ENCODE measurements at places on chromosomes 6 and 20.
A peak's percentile ranks its signal among the peaks of the same experiment; 100 is the strongest.

DNA sequence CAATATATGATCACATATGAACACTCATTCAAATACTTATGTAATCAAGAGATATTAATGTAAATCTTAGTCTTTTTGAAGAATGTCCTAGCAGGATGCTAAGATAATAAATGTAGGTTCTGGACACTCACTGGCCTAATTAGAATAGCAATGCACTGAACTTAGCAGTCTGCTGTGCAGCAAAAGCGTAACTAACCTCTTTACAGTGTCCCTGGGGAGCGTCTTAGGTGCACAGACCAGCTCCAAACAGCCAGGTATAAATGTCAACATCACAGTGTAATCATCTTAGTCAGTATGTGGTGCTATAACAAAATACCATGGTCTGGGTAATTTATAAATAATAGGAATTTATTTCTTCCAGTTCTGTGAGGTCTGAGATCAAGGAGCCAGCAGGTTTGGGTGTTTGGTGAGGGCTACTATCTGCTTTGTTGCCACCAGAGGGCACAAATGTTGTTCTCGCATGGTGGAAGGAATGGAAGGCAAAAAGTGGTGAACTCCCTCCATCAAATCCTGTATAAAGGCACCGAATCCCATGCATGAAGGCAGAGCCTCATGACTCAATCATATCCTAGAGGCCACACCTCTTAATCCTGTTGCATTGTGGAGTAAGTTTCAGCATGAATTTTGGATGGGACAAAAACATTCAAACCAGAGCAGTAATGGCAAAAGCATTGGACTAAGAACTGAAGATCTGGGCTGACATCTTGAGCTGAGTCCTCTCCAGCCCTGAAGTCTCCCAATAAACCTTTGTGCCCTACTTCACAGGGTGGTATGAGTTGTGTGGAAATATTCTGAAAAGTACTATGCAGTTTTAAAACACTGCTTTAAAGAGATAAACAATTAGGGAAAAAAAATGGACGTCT, 41.8 kb upstream of the FOXO3 start:
- DNase-seq: peak; percentile 26

DNA sequence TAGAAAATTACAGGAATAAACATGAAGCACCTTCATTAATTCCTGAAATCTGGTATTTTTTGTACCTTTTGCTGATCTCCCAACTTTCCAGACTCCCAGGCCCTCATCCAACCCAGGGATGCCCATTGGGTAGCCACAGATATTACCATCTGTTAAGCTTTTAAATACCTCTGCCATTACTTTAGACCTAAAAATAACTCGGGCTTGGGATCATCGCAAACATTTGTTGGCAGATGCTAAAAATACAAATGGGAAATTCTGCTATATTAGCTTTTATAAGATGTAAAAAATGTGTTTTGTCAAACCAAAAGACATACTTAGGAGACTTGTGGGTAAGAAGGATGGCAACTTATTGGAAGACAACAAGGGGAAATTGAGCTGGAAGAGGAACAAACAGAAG, 376.1 kb downstream of the CENPW start:
- no peak for DNase-seq

DNA sequence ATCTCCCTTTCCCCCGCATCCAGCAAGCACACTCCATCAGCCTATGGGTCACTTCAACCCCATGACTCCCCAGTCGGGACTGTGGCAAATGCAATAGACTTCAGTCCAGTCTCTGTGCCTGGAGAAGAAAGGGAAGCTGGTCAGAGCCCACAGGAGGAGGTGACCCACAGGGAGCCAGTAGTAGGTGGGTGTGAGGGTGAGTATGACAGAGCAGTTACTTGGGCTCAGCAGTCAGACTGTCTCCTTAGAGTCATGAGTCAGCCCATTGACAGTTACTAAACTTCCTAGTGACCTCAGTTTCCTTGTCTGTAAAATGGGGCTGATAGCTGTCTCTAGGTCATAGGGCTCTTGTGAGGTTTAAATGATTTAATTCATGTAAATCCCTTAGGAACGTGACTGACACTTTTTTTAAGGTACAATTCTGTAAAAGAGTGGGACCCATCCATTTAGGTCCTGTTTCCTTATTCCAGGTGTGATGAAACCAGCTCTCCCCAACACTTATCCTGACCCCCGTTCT, 33.9 kb upstream of the HLA-C start:
- DNase-seq: no peak

DNA sequence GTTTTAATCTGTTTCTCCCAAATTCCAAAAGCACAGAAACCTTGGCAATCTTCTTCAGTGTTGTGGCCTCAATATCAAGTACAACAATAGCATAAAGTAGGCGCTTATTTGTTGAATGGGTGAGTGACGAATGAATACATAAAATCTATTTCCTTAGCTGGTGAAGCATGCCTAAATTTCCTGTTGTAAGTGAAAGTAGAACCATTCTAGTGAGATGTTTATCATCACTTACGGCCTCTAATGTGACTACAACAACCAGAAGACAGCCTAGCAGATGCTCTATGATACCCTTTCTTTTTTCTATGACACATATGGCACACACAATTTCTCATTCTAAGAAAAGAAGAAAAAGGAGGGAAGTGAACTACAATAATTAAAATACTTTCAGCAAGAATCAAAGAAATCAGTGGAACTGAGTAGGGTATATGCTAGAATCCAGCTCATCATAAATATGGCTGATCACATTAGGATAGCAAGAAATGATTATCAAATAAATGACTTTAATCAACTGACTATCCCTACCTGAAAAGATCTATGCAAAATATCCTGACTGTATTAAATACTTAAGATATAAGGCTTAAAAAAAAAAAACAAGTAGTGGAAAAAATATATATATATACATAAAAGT, 67.4 kb downstream of the BTBD9 start:
- DNase-seq: no peak

GRCh38 chr6:15518057-15518456, 144.8 kb downstream of the DTNBP1 start:
- no peak for DNase-seq

DNA sequence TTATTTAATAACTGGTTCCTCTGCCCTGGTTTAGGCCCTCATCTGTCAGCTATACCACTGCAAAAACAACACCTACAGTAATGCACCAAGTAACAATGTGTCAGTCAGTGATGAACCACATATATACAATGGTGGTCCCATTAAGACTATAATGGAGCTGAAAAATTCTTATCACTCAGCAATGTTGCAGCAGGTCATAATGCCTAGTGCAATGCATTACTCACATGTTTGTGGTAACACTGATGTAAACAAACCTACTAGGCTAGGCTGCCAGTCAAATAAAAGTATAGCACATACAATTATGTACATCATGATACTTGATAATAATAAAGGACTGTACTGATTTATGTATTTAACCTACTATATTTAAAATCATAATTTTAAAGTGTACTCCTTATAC, 31.3 kb downstream of the RARS2 start:
- DNase-seq: no peak

DNA sequence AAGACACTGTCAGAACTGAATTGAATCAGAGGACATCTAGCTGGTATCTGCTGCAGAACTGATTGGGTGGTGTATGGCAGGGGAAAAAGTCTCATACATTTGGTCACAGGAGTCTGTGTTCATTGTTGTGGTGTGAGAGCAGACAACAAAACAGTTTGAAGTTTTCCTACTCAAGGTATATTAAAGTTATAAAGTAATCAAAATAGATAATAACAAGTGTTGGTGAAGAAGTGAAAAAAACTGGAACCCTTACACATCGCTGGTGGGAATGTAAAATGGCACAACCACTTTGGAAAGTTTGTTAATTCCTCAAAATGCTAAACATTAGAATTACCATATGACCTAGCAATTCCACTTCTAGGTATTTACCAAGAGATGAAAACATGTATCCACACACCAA, 24.7 kb downstream of the SRPK1 start:
- DNase-seq: no peak

DNA sequence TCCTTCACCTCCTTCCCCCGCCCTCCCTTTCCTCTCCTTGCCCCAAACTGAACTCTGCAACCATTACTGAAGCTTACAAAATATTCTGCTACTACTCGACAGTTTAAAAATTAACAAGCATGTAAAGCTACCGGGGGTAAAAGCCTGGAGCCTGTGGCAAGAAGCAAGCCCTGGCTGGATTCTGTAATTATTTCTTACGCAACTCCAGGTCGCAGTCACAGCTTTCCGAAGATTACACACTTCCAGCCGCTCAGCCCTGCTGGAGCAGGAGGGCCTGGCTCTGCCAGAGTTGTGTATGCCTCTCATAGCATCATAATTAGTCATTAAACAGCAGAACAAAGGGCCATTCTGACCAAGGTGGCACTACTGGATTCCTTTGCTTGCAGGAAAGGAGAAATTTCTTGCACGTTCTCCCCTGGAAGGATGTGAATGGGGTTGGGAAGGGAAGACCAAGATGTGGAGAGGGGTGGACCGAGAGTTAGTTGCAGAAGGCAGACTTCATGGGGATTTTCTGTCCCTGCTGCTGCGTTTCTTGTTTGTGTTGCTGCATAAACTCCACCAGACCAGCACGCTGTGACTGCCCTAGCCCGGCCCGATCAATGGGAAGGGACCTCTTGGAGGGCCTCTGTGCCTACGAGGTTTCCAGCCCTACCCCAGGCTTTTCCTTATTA, 23.6 kb downstream of the FOXQ1 start:
- no peak for DNase-seq

- DNase-seq: no peak
Measured at GRCh38 chr20:2921506-2921905, 48.2 kb downstream of the PTPRA start.

DNA sequence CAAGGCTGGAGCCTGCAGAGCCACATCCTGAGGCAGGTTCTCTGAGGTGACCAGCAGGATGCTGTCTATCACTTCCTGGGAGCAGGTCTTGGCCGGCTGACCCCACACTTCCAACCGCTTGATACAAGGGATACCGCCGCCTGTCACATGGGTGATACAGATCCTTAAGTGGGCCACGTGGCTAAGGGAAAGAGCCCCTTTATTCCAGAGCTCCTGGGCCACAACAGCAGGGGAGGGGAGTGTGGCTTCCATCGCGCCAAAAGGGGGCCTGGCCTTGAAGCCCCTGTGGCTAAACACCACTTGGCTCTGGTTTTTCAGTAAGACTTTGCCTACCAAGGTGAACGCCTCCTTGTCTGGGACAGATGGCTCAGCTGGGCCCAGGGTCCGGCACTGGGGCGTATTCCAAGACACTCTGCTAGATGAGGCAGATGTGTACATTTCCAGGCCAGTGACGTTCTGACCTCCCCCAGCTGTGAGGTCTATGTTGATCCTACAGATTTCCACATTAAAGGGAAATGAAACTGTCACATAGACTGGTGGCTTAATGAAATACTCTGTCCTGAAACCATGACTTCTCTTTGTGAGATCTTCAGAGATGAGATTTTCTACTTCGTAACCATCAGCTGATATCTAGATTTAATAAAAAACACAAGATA, 37.6 kb upstream of the AVP start:
- DNase-seq: no peak

- DNase-seq: no peak
Measured at GRCh38 chr6:68754681-68755213, 119.7 kb downstream of the ADGRB3 start.

GRCh38 chr20:50332491-50332980, 141.9 kb downstream of the CEBPB start:
- DNase-seq: no peak

DNA sequence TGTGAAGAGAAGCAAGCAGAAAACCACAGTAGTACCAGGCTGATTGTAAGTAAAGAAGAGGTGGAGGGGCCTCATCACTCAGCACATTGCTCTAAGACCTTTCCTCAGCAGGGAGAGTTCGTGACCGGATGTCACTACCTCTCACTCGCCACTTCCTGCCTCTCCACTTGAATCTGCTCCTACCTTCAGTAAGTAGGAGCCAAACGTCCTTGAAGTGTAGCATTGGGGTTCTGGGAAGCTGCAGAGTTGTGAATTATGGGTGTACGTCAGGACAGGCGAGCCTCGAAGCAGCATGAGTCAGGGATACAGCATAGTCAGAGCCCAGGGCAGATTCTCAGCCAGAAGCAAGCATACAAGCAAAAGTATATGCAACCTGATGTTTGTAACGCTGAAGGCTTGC, 224.9 kb downstream of the PHACTR1 start:
- DNase-seq: no peak

- DNase-seq: no peak
Measured at GRCh38 chr6:148451690-148452089, 109.1 kb downstream of the SASH1 start.

GRCh38 chr6:146289816-146290588, 253.6 kb upstream of the RAB32 start:
- DNase-seq: no peak

GRCh38 chr6:96760153-96760687, 77.1 kb downstream of the GPR63 start:
- DNase-seq: no peak

DNA sequence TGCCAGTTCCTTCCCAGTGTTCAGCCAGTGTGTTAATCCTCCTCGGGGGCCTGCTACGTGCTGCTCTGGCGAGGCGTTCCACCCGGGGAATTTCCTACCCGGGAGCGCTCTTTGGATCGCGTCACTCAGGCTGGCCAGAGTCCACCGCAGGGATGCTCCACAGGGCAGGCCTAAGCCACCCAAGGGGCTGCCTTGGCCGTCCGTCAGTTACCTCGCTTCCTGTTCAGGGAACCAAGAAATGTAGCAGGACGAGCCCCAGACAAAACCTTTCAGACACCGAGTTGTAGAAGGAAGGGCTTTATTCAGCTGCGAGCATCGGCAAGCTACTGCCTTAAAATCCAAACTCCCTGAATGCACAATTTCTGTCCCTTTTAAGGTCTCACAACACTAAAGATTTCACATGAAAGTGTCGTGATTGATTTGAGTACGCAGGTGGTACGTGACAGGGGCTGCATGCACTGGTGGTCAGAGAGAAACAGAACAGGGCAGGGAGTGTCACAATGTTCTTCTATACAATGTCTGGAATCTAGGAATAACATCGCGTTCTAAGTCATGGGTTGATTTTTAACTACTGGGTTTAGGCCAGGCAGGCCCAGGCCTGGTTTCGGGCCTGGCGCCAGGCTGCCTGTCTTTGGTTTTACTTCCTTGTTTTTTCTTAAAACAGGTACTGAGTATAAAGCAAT, 15.7 kb upstream of the POU5F1 start:
- no peak for DNase-seq
